ENCODE measurements at places on chromosomes 7 and 10.

DNA sequence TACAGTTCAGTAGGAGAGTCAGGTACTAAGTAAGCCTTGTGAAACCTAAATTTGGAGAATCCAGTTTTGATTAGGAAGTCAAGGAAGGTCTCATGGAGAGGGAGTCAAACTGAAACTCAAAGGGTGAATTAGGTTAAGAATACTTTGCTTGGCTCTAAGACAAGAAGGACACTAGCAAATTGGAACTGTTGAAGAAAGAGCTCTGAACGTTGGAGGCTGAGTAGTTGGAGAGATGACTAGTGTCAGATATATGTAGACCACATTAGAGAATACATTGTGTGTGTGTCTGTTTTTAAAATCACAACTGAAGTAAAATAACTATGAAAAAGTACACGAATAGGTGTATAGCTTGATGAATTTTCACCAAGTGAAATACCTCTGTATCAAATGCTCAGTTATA, 6.3 kb downstream of the VPS26A start:
- no peak for DNase-seq

DNA sequence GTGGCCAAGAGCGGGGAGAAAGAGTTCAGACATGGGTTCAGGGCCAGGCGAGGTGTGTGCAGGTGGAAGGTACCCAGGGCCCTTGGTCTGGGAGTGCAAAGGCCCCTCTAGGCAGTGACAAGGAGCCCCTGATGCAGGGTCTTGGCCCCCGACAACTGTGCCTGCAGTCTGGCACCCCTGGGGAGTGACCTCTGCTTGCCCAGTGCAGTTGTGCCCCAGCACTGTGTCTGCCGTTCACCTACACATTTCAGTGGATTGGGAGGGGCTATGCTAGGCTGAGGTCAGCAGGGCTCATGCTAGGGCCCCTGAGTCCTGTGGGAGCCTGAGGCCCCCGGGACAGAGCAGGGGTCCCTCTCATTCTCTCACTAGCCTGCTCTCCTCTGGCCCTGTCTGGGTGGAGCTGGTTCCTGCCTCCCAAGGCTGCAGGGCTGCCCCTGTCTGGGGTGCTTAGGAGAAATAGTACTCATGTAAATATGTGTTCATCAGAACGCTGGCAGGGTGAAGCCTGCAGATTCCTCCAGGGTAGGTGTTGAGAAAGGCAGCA, 550.4 kb downstream of the TCERG1L start:
- DNase-seq, result no peak

- no peak for DNase-seq
Measured at GRCh38 chr7:20104696-20105095, 112.5 kb downstream of the MACC1 start.

DNA sequence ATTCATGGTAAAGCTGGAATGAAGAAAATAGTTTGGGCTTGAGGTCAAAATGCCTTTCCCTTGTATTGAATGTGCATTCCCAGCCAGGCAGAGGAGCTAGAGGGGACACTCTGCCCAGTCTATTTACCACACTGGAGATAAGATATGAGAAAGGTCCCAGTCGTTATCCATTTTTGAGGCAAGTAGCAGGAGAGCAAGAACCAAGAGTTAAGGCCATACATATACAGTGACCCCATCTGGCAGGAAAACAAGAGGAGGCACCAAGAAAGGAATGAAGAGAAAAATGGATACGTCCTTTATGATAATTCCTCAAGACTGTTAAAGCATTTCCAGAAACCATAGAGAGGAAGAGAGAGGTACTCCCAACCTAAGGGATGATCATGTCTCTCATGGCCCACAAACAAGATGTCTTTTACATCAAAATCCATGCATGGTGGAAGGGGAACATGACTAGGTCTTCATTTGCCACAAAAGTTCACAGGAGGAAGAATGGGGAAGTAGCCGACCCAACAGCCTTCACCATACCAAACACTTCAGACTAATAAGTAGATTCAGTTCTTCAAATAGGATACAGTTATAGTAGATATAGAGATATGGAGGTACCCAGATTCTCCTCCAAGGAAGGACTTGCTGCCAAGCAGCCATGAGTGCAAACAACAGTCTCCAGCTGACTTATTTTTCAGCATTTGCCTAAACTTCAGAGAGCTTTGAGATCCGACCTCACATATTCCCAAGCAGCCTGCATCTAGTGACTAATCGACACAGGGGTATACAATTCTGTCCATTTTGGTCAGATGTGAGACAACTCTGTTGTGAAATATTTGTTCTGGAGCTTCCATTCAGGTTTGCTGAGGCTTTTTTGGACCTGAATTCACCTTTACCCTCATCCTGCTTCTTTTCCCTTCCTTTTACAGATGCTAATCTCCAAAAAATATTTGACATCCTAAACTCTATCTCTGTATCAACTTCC, 61.1 kb upstream of the CCDC71L start:
- DNase-seq, result no peak

- no peak for DNase-seq
Measured at GRCh38 chr10:132839061-132839460, 53.1 kb upstream of the NKX6-2 start.

DNA sequence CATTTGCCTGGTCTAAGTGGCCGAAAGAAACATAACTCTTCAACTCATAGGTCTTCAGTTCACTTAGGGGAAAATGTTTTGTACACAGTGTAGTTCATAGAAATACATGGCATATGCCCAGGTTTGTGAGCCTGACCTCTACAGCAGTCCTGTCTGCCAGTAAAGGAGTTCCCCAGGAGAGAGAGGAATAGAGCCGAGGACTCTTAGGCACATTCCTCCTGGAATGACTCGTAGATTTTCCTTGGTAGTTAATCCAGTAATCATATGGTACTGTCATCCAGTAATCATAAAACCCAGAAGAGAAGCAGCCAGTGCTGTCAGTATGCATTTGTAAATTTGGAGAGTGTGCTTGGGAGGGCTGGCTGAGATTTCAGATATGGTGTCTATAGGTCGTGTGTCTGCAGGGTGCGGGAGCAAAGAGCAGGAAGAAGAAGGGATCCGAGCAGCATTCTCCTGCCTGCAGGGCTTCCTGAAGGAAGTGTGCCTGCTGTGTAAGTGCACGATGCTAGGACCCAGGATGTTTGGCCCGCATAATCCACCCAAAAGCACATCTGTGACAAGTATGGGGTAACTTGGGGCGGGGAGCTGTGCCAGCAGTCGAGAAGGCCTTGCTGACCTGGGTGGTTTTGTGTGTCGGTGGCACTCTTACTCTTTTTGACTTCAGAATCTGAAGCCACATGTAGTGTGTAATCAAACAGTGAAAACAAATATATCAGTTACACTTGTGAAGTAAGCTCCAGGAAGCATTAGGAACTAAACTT, 13.9 kb downstream of the EIF4H start:
- DNase-seq, result no peak

DNA sequence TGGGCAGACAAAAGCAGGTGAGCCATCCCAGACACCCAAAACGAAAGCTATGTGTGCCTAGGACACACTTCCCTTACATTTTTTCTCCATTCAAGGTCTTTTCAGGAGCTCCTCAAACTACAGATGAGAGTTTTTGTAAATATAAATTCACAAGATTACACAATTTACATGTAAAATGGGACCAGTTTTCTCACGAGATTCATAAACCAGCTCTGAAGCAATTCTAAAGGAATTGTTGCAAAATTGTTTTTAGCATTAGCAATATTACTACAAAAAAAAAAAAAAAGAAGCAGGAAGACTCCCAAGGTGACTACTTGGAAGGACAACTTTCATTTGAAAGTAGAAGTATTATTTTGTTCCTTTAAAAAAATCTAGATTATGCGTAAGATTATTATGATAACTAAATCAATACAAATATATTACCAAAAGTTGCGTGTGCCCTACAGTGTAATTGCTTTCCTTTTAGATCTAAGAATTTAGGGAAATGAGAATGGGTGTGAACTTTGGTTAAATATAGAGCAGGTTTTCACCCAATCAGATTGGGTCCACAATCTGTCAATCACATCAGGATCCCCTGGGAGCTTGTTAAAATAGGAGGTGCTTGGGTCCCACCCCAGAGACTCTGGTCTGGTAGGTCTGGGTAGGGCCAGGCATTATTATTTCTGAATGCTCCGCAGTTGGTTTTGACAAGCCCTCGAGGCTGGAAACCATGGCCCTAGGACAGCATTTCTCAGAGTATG, 72.2 kb downstream of the TBXAS1 start:
- DNase-seq, result no peak

- DNase-seq, result peak; percentile 40
Measured at GRCh38 chr7:322111-322671, 32.2 kb downstream of the FOXL3 start.

- peak; percentile 64 for DNase-seq
Measured at GRCh38 chr10:73625004-73625883, 16.0 kb downstream of the MYOZ1 start.

GRCh38 chr10:113337142-113337541, 215.7 kb upstream of the HABP2 start:
- no peak for DNase-seq

DNA sequence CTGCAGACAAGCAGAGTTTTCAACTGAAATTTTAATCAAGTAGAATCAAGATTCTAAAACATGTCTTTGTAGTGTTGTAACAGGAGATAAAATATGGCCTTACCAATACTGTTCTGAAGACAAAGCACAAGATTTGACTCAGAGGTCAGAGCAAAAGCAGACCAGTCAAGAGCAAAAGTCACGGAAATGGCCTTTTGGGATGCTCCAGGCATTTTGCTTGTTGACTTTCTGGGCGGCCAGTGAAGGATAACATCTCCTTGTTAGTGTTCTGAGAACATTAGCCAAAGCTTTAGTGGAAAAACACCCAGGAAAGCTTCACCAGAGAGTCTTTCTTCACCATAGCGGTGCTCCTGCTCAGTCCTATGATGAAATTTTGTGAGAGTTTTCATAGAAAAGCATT, 590.6 kb downstream of the ARL4A start:
- DNase-seq, result no peak

DNA sequence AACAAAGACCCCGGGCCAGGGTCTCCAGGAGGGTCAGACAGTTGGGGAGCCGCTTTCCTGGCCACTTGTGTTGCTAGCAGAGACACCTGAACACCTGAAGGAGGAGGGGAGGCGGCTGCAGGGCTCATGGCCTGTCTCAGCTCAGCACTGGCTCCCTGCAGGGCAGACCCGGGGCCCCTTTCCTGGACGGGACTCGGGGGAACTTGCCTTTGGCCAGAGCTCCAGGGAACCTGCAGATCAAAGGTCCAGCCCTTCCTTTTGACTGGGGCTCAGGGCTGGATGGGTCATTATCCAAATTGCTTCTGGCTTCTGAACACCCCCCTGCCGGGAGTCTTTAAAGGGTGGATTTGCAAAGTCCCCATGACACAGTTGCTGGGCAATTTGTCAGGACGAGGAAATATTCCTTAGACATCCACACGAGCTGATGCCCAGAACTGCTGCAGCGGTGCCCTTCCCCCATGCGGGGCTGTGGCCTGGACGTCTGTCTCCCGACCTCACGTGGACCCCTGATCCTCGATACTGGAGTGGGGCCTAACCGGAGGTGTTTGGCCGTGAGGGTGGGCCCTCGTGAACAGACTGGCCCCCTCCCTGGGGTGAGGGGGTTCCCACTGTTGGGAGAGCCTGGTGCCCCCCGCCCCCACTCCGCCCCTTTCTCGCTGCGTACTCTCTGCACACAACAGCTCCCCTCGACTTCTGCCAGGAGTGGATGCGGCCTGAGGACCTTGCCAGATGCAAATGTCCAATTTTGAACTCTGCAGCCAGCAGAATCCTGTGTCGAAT, 194.3 kb downstream of the ELFN1 start:
- DNase-seq, result peak; percentile 38

DNA sequence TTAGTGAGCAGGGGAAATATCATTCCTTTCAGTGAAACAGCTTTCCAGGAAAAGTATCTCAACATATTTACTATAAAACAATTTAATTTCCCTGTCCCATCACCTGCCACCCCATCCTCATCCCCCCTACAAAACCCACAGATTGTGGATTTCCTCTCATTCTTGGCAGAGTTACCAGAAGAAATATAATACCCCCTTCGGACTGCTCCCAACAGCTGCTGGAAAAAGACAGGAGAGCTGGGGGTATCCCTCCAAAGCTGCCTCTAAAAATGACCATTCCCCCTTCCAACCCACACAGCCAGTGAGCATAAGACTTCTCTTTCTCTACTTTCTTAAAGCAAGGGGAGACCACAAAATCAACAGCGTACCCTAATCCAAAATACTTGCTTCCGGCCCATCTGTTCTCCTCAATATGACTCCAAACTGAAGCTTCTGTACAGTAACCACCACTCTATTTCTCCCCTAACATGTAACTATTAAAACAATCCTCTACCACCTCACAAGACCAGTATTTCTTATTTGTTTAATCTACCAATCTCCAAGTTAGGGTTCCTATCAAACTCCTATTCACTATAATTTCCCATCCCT, 7.8 kb downstream of the FBXW4 start:
- DNase-seq, result no peak

DNA sequence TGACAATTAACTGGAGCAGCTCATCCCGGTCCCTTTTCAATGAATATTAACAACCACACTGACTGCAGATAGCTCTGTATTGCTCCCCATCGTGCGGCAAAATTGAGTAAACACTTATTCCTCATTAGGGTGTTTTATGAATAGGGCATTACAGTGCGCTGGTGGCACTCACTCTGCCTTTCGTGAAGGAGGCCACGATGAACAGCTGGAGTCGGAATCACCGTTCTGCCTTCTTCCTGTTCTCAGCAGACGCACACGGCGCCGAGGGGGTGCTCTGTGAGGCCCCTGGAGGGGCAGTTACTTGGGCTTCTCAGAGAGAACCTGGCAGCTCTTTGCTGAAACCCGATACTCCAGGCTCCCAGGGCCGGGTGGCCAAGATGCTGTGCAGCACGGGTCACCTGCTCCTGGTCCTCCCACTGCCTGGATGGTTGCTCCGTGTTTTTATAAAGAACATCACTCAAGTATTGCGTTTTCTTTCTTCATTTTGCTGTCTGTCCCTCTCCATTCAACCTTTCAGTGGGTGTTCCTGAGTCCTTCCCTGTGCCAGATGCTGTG, 241.9 kb downstream of the GLRX3 start:
- peak; percentile 26 for DNase-seq

GRCh38 chr10:43218951-43219837, 47.7 kb downstream of the RASGEF1A start:
- DNase-seq, result no peak

DNA sequence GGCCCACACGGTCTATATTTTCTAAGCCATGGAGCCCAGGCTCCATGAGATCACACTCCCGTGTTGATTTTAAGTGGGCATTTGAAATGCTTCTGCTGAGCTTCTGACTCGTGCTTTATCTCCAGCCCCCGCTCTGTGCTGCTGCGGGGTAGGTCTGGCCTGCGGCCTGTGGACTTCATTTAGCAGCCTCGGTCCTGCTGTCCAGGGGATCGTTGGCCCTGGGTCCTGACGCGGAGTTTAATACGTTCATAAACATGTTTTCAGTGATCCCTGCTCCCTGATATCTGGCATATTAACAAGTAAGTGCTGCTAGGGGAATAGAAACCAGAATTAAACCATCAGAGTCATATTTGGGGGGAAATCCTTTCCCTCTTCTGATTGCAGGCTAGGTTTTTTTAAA, 540.3 kb upstream of the MGMT start:
- no peak for DNase-seq
